ENCODE measurements at places on chromosomes 6 and 20.

GRCh38 chr6:144578385-144579350, 293.5 kb downstream of the UTRN start:
- no peak for DNase-seq

DNA sequence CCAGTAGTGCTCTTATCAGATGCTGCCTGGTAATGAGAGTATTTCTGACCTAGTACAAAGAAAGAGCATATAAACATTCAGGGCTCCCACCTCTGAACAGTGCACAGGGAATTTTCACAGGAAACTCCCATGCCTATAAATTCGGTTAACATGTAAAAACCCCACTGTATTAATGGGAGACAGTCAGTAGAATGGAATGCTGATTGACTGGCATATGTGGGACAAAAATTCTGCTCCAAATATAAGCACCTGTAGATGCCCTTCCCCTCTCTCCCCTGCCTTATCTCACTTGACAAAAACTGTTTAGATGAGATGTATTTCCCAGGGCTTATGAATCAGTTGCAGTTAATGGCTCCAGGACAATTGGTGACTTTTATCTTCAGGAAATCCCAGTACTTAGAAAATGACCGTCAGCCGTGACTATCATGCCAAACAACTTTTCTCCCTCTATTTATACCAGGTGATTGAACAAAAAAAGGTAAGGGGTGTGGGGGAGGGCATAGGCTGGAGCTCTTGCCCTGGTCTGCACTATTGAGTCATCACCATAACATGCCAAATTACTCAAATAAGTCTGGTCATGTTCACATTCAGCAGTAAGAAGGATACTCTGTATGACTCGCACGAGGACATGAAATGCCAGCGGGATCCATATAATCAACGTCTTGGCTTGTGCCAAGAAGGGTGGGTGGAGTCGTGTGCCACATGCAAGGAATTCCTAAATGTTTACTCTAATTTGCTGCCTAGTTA, 176.4 kb upstream of the BMP2 start:
- no peak for DNase-seq

- DNase-seq: no peak
These were observed 4.0 kb upstream of the CST1 start for GRCh38 chr20:23754731-23755130.

DNA sequence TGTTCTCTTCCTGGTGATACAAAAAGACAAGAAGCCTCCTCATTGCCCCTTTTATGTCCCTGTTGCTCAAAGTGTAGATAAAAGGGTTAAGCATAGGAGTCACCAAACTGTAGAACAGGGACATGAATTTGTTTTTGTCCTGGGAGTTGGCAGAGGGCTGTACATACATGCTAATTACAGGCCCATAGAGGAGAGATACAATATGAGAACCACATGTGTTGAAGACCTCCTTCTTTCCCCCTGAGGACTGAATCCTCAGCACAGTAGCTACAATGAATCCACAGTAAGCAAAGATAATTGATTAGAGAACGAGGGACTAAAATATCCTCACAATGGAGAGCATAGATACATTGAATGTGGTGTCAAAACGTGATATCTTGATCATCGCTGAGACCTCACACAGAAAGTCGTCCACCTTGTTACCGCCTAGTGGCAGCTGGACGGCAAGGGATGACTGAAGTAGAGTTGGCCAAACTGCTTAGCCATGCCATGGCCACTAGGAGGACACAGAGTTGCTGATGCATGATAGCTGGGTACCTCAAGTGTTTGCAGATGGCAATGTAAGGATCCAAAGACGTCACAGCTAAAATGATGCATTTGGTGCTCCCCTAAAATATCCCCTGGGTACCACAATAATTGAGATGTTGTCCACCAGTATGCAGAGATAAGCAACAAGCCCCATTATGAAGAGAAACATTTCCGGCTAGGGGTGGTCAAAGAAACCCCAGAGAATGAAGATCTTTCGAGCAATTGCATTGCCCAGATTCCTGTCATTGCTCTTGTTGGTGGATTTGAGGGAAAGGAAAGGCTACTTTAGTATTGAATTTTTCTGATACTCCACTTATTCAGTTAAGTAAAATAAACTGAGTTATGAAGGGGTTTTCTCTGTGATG, 15.0 kb downstream of the OR2B3 start:
- peak; percentile 1 for DNase-seq

DNA sequence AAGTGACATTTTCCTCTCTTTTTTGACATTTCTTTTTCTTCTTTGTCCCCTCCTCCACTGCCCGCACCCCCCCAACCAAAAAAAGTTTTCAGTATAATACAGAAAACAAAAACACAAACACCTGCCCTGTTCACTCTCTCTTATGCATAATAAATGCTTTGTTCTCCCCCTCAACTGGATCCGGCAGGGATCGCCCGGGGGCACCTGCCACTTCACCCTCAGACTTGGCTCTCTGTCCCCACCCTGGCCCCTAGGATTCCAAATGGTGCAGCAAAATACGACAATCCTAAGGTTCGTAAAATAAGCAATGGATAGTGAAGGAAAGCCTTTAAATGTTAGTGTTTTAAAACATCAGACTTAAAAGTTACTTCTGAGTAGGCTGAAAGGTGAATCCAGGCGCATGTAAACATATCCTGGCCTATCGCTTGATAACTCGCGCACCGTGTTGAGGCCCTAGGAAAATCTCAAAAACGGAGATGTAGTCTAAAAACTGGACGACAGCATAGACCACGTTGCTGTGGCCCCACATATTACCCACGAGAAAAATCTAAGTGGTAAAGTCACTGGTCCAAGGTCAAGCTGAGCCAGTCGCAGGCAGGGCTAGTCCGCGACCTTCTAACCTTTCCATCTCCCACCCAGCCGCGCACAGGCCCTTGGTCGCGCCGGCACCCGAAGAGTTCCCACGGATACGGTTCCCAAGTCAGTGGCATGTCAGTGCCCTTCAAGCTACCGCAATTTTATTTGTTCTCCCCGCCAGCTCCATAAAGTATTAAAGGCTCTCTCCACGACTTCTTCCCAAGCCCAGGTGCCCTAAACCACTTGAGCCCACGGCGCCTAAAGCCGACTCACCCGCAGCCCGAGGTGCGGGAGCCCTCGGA, 130.8 kb downstream of the OGFRL1 start:
- DNase-seq: no peak

Data from activated naive CD8-positive, alpha-beta T cell treated with anti-CD3 and anti-CD28 coated beads for 36 hours (primary cell).